ENCODE measurements at places on chromosomes 1 and 21. TPM values are rescaled to one million over a fixed set of nuclear protein-coding genes. Genes with fewer than 3 reads are reported as not detected.

The TMEM269 gene
- total RNA-seq: not detected

The NFASC gene
- total RNA-seq: 6.4 TPM

The ZNF683 gene
- not detected for total RNA-seq

GRCh38 chr1:198176179-198176578 lies 19.4 kb downstream of the NEK7 start:
- peaks cover 50% of the 10 kb centered on the region for H3K4me1 ChIP-seq
- no peak for DNase-seq
- no peaks in the 10 kb centered on the region for H3K27me3 ChIP-seq
- H3K36me3 ChIP-seq: no peaks in the 10 kb centered on the region

The EPHA10 gene
- total RNA-seq: not detected

The FOXD2 gene
- 0.49 TPM for total RNA-seq

- peak overlapping the region; percentile 17 for H3K4me3 ChIP-seq
- no peaks in the 10 kb centered on the region for H3K36me3 ChIP-seq
- H3K27ac ChIP-seq: no peak overlapping the region
- H3K4me1 ChIP-seq: peaks cover 20% of the 10 kb centered on the region
- H3K27me3 ChIP-seq: peaks cover 11% of the 10 kb centered on the region
- peak; percentile 72 for DNase-seq
These were observed 1.2 kb downstream of the CHD5 start for GRCh38 chr1:6178751-6179563.

- no peaks in the 10 kb centered on the region for H3K27me3 ChIP-seq
- H3K4me3 ChIP-seq: no peak overlapping the region
- DNase-seq: no peak
- no peaks in the 10 kb centered on the region for H3K36me3 ChIP-seq
- H3K27ac ChIP-seq: no peak overlapping the region
These were observed 76.3 kb downstream of the XCL2 start for GRCh38 chr1:168467452-168467851.

GRCh38 chr1:167909691-167910180 lies 4.2 kb downstream of the ADCY10 start:
- no peak overlapping the region for H3K27ac ChIP-seq
- DNase-seq: no peak
- H3K36me3 ChIP-seq: no peaks in the 10 kb centered on the region
- H3K4me1 ChIP-seq: no peaks in the 10 kb centered on the region
- no peaks in the 10 kb centered on the region for H3K27me3 ChIP-seq

The S100B gene
- 1.9 TPM for total RNA-seq

DNA sequence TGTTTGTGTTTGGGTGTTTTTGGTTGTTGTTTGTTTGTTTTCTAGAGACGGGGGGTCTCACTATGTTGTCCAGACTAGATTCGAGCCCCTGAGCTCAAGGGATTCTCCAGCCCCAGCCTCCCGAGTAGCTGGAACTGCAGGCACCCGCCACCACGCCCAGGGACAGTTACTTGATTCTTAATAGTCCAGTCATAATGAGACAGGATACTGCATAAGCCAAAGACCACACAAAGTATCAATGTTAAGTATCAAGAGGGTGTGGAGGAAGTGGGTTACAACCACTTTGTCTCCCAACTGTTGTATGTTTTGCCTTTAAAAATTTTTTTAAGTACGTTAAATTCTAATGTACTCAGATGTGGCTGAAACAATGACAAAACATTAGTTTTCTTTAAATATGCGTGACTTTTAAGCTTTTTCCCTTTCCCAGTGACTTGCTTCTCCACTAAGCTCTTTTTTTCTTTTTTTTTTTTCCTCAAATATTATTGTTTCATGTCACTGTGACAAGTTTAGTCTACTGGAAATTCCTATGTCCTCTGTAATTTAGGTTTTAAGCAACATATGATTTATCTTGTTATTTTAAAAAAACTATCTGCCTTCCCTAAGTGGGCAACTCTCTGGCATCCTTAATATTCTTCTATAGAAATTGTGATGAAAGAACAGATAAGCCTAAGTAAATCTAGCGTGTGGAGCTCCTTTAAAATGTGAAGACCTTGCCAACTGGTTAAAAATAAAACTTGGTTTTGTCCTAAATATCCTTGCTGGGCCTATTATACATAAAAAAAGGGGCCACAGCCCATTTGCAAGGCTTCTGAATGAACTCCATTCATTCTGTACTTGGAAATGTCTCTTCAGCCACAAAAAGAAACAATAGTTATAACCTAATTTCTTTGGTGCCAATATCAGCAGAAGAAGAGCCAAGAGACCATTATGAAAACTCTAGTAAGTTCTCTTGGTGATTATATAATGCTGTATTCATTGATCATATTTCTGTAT lies 56.2 kb upstream of the DPH5 start:
- no peak for DNase-seq
- H3K27ac ChIP-seq: no peak overlapping the region
- no peaks in the 10 kb centered on the region for H3K27me3 ChIP-seq
- H3K36me3 ChIP-seq: no peaks in the 10 kb centered on the region
- H3K4me1 ChIP-seq: no peaks in the 10 kb centered on the region

All from upper lobe of left lung (tissue), 6 donors.